ENCODE measurements at places on chromosomes 11 and 22.

- DNase-seq, result peak; percentile 21
Observed at GRCh38 chr11:32391956-32392553, 43.3 kb downstream of the WT1 start.

DNA sequence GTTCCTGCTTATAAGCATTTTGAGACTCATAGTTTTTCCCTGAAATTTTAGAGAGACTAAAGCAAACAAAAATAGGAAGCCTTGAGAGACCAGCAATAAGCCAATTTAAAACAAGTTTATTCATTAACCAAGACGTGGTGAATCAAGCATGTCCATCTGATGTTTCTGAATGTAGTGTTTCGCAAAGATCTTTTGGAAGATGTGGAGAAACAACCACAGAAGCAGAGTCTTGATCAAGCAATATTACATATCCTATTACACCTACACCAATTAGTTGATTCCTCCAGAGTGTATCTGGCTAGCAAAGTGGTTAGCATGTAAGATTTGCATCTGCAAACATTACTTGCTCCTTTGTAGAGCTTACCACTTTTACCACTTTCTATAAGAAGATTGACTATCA, at the start of gene OVCH2:
Gene OVCH2 (minus strand): TSS at position 101 of the 400 bp plus-strand sequence. CDS start 83 bp downstream, at position 18.
- DNase-seq, result no peak

DNA sequence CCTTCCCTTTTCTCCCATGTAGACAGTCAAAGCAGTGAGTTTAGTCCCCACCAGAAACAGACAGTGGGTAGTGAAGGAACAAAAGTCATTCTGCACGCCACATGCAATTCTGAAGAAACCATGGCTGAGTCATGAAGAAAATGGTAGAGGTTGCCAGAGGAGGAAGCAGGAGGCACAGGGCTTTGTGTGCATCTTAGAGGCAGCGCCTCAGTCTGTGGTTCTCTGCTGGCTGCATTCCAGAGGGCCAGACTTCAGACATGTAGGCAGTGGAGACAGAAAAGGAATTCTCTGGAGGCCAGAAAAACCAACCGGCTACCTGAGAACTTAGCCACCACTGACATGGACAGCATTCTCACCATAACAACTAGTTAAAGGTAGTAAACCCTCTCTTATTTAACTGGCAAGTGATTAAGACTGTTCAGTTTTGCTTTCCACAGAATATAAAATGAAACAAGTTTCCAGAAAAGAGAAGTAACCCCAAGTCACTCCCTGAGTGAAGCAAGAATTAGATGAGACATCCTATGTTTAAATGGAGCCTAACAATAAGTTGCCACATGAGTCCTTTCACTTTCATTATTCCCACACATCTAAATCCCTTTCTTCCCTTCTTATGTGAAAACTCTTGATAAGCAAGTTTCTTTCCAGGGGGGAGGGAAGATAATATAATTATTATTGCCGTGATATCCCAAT, 556.1 kb downstream of the SOX6 start:
- peak; percentile 25 for DNase-seq

DNA sequence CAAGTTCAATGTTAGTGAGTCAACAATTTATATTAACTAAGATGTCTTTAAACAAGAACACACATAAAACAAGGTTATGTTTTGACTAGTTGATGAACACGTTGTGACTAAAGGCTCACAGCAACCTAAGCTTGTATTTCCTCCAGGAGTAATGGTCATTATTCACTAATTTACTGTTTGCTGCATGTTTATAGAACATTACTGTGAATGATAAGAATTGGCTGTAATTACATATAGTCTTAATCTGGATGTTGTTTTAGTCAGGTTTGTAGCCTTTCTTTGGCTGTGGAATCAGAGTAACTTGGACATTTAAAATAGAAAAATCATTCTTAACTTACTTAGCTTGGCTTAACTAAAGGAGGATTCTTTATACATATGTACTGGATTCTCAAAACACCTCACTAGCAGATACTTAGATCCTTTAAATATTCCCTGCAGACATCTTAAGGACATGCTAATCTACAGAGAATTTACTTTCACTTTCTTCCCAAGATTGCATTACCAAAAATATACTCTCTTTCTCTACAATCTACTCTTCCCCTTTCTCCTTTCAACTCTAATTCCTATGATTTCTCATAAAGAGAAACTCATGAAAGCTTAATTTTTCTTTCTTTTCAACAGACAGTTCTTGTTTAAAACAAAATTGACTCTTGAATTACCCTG, 319.7 kb upstream of the CTSC start:
- no peak for DNase-seq

GRCh38 chr11:134815404-134815803, 403.4 kb upstream of the B3GAT1 start:
- no peak for DNase-seq

- peak; percentile 92 for DNase-seq
Observed at GRCh38 chr11:66891851-66892660, 35.2 kb downstream of the LRFN4 start.

DNA sequence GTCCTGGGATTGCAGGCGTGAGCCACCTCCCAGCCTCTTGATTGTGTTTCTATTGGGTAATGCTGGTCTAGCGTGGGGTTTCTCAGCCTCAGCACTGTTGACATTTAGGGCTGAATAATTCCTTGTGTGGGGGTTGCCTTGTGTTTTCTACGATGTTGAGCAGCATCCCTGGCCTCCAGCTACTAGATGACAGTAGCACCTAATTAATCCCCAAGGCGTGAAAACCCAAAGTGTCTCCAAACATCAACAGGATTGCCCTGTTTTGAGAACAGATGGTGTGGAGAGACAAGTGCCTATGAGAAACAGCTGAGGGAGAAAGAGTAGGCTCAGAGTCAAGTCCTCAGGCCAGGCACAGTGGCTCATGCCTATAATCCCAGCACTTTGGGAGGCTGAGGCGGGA, 67.2 kb downstream of the SGSM1 start:
- no peak for DNase-seq

DNA sequence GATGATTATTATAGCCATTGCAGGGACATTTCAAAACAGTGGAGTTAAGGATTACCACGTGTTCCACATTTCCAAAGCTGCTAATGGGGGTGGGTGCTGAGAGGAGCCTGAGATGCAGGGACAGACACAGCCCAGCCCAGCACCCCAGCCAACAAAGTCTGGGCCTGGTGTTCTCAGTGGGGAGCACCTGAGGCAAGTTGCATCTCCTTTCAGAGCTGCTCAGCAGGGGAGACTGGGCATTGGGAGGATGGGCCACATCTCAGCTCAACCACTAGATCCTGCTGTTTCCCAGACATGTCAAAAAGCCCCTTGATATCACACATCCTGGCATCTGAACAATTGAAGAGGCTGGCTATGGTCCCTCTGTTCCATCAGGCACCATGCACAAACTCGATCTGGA, 458.0 kb upstream of the KIRREL3 start:
- DNase-seq, result no peak

DNA sequence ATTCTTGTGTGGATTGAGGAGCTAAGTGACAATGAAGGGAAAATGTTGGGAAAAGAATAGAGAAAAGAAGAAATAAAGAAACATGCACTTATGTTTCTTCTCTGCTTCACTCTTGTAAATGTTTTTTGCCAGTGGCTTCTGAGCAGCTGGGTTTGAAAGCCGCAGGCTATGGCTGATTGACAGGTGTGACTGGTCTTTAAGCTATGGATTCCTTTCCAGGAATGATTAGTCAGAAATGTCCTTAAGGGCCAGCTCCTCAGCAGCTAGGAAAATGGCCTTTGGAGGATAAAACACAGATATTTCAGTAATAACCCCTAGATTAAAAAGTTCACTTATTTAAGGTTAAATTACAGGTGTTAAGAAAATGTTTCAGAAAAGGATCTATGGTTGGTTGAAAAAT, 6.5 kb upstream of the USP28 start:
- DNase-seq, result no peak

GRCh38 chr11:66495401-66495854, 15.0 kb upstream of the BBS1 start:
- DNase-seq, result no peak

DNA sequence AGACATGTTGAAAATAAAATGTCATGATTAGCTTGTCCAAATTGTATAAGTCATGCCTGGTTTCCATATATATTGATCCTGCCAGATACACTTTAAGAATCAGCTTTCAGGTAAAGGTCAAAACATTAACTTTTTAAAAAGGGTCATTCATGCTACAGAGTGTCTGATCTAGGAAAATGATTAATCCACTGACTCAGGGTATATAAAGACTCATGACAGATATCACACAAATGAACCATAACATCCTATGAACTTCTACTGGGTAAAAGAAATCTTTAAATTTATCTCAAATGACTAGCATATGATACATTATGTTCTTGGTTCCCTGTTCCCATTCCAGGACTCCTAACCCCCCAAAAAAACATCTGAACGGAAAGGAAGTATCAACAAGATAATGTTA, 11.7 kb downstream of the MRTFA start:
- DNase-seq, result no peak

GRCh38 chr22:19231986-19232385, 53.5 kb upstream of the SLC25A1 start:
- no peak for DNase-seq

DNA sequence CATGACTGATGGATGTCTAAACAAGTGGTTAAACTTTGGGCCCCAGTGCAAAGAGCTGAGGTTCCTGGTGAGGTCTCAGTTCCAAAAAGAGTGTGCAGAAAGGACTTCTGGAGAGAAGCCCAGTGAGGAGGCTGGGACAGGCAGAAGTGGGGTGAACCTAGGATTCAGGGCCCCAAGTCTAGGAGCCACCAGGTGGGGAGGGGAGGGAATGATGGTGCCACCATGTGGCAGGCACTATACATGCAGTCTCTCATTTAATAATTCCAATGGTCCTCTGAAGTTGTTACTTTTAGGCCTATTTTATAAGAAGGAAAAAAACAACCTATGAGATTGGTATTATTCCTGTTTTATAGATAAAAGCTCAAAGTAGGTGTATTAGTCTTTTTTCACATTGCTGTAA, 102.0 kb downstream of the INSC start:
- no peak for DNase-seq

DNA sequence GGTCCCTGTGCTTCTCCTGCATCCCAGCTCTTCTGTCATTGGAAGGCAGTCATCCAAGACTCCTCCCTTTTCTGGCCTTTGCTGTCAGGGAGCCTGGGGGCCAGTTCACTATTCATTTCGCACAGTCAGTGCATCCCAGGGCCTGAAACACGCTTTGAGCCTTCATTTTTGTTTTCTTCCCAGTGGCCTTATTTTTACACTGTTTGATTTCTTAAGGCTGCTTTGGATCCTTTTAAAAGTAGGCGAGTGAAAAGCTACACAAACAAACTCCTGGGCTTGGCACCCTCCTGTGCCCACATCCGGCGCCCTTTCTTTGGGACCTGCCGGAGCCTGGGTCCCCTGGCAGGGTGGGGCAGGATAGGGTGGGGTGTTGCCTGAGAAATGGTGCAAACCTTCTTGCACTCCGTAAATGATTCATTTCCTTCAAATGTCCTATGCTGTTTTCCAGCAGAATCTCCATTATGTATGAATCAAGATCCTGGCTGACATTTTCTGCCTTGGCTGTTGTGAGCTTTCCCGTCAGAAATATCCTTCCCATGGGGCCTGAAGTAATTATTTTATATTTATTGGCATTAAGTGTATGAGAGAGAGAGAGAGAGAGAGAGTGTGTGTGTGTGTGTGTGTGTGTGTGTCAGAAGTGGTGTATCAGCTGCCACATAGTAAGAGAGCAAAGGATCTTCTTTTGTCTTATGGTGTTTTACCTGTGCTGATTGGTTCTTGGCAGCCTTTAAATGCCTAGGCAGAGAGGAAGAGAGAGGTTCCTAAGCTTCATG, 45.6 kb downstream of the BCR start:
- DNase-seq, result peak; percentile 70

GRCh38 chr11:13335319-13335718, 57.7 kb downstream of the BMAL1 start:
- DNase-seq, result peak; percentile 79

GRCh38 chr11:492427-493226, 14.4 kb downstream of the RNH1 start:
- peak; percentile 24 for DNase-seq

DNA sequence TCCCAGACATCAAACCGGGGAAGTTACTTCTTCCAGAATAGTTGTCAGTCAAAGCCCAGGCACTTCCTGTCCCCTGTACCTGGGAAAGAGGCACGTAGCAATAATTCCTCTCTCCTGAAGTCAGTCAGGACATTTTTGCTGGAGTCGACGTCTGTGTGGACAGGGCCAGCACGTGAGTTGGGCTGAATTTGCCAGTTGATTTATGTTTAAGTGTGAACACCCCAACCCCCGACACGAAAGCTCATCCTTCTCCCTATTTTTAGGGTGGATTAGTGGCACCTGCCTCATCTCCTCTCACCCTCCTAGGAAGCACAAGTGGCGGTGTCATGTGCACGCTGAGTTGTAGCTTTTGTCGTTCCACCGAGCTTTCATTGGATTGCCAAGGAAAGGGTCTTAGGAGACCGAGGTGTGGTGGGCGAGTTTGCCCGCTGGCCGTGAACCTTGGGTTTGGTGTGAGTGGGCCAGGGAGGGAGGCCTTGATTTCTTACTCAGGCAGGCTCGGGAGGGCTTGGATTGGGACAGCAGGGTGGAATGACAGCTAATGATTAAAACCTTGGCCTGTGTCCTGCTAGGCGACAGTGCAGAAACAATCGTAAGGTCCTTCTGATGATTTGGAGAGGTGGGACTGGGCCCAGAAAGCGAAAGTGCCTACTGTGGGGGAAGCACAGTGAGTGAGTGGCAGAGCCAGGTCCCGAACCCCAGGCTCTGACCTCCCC, 87.0 kb upstream of the CRYBB3 start:
- DNase-seq, result no peak

DNA sequence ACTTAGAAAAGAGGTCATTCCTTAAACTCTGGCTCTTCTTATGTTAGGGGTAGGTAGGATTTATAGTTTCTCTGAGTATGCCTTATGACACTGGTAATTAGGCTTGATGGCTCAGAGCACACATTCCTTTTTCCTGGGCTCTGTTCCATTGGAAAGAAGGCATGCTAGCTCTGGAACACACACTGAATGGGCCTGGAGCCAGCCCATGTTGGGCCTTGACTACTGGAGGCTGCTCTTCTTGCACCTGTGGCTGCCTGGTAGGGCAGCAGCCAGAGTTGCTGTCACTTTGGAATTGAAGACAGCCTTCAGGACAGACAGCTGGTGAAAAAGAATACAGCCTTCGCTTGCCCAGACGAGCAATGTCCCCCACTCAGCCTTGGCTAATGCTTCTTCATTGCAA, 18.2 kb downstream of the MCAM start:
- no peak for DNase-seq

GRCh38 chr11:93487032-93487483, 56.1 kb downstream of the SMCO4 start:
- no peak for DNase-seq

GRCh38 chr22:41925783-41926460, 684 bp downstream of the TNFRSF13C start:
- DNase-seq, result peak; percentile 79

DNA sequence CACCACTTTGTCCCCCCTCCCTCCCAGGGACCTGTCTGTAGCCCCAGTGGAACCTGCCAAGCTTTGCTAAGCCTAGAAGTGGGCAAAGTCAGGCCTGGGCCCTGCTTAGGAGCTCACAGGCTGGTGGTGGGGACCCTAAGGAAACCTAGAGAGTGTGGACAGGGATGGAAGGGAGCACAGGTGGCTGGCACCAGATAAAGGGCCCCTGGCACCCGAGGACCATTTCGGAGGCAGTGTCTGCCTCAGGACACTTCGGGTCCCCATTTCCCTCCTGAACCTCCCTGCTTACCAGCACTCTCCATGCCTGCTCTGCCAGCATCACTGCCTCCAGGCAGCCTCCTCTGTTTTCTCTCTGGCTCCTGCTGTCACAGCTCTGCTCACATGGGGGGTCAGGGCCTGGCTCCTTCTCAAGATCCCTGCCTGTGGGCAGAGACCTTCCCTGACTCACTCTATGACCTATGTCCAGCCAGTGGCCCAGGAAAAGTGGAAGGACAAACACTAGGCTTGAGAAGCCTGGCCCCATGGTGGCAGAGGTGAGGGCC, 13.6 kb upstream of the OMP start:
- DNase-seq, result no peak

- DNase-seq, result no peak
Observed at GRCh38 chr11:74341921-74342320, 30.5 kb upstream of the P4HA3 start.
